ENCODE measurements at places on chromosomes 1 and 21.

- DNase-seq, result no peak
Measured at GRCh38 chr21:39774227-39774626, 29.2 kb downstream of the IGSF5 start.

- no peak for DNase-seq
Measured at GRCh38 chr1:47230692-47231300, 1.2 kb downstream of the TAL1 start.

GRCh38 chr21:32712641-32713040, 15.2 kb downstream of the SYNJ1 start:
- DNase-seq, result no peak

DNA sequence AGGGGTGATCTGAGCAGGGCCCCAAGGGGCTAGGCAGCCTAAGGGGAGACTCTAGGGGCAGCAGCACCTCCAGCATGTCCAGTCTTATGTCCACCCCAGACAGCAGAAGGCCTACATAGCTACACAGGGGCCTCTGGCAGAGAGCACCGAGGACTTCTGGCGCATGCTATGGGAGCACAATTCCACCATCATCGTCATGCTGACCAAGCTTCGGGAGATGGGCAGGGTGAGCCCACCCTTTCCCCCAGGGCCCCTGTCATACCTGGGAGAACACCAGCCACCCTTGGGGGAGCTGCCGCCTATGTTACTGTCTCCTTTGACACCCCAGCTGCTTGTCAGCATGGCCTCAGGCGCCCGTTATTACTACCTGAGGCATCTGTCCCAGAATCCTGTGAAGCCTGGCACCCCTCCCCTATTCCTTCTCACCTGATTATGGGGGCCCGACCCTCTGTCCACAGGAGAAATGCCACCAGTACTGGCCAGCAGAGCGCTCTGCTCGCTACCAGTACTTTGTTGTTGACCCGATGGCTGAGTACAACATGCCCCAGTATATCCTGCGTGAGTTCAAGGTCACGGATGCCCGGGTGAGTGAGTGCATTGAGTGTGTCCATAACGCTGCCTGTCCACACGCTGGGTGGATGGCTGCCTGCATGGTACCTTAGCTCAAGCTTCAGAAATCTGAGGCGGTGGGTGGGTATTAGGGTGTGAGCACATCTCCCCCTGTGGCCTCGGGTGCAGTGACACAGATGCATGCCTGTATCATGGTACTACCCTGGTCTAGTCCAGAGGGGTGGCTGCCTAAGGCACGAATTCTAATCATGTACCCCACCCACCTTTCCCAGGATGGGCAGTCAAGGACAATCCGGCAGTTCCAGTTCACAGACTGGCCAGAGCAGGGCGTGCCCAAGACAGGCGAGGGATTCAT, 29.7 kb upstream of the KDM4A start:
- no peak for DNase-seq

- DNase-seq, result no peak
Measured at GRCh38 chr21:36689324-36689723, 9.6 kb upstream of the SIM2 start.

Data from stimulated activated CD4-positive, alpha-beta T cell treated with anti-CD3 and anti-CD28 coated beads, Interleukin-1b, Interleukin-23, amount 100 ng/mL, for 1 hour (primary cell).